ENCODE measurements at places on chromosomes 7 and 10.

DNA sequence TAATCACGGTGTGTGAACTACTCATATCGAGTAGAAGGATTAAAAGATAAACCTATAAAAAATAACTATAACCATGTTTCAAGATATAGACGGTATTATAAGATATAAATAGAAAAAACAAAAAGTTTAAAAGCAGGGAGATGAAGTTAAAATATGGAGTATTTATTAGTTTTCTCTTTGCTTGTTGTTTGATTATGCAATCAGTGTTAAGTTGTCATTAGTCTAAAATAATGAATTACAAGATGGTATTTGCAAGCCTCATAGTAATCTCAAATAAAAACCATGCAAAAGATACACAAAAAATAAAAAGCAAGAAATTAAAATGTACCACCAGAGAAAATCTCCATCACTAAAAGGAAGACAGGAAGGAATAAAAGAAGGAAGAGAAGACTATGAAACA lies 83.3 kb downstream of the TES start:
- no peak for DNase-seq

DNA sequence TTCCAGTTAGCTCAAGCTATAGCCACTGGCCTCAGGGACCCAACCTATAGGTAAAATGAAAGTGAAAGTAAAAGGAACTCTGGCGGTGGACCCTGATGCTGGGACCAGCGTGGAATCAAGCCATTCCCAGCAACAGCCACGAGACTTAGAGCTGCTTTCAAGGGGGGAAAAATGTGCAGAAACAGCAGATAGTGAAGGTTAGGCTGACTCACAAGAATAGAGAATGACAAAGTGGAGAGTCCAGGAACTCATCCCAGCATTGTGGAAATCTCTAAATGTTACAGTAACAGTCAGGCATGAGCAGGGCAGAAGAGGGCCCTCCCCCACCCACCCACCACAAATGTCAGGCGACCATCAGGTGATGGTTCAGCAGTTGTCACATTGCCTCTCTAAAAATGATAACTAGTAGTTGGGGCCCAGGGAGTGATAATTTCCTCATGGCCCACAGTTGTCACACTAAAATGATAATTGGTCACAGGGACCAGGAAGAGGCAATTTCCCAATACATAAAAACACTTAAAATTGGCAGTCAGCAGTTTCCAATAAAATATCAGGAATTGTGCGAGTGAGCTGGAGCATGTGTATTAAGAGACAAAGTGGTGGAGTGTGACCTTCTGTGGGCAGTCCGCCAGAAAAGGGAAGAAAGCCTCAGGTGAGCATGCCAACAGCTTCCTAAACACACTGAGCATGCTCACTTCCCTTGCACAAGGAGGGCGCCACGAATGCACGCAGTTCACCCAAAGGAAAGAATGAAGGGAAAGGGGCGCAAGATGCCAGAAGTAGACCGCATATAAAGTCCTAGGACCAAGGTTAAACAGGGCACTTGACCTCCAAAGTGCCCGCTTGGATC lies 129.8 kb upstream of the PPP1R3A start:
- no peak for DNase-seq

- DNase-seq = no peak
Observed at GRCh38 chr7:36441344-36442022, 51.8 kb downstream of the ANLN start.

DNA sequence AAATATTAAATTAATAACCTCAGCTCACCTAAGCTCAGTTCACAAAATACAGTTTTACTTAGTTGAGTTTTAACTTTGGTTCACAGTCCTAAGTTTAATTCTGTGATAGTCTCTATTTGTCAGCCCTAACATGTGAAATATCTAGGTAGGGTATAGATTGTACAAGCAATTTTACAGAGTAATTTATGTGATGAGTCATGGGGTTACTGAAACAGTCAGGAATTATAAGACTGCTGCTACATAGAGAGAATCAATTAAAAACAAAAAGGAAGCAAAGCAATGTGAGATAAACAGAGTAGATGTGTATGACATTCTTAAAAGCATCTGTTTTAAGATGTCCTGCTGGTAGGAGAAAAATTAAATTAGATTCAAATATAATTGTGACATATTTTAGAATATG lies 1018.2 kb upstream of the KCND2 start:
- no peak for DNase-seq
